ENCODE measurements at places on chromosomes 5 and 9.

DNA sequence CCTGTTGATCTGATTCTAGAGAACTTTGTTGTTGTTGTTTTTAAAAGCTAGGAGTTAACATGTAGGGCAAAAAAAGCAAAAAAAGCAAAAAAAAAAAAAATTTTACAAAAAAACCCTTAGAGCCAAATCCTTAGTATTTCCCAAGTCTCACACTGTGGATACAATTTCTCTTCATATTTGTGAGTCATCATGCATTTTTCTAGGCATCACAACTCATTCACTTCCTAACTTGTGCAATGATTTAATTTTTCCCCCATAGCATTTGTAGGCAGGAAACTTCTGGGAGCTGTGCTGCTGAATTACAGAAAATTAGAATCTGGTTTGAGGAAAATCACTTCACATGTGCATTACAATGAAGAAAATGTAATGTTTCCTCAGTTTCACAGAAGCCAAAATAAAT, 91.9 kb downstream of the MARCHF3 start:
- no peak for DNase-seq

DNA sequence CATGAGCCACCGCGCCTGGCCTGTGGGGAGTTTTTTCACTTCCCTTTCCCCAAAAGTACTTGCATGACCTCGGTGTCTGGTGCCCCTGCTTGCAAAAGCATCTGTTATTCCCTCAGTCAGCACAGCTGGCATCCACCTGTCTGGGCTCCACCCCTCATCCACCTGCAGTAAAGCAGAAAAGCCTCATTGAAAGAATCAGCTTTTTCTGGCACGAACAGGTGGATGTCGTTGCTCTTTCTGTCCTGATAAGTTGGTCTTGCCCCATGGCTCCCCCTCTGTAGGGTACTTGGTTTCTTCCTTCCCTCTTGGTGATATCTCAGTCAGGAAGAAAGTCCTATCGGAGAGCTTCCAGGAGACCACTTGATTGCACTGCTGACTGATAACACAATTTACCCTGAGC, 37.4 kb downstream of the WWC1 start:
- DNase-seq = peak; percentile 72

- no peak for DNase-seq
These were observed 250.8 kb upstream of the FBXL7 start for GRCh38 chr5:15249152-15249551.

DNA sequence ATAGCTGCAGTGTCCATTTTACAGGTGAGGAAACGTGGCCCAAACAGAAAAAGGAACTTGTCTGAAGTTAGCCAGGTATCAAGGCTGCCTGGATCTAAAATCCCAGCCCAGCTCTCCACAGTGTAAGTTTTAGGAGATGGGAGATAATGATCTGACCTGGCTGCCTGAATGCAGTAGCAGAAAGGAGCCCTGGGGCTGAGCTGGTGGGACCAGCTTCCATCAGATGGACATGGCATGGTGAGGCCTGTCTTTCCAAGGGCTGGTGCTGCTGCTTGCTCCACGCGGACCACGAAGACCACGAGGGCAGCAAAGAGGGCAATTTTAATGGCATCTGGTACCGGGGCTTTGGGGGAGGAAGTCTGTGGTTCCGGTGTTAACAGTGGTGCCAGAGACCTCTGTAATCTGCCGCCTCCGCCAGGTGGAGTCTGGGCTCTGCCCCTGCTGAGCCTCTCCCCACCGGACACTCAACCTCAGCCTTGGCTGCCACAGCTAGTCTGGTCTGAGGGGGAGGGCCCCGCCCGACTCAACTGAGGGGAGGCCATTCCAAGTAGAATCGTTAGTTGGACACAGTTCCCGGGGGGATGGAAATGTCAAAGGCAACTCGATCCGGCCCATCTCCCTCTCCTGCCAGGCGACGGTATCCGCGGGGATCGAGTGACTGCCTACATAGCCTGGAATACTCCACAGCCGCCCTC, 650 bp downstream of the MYORG start:
- peak; percentile 44 for DNase-seq

DNA sequence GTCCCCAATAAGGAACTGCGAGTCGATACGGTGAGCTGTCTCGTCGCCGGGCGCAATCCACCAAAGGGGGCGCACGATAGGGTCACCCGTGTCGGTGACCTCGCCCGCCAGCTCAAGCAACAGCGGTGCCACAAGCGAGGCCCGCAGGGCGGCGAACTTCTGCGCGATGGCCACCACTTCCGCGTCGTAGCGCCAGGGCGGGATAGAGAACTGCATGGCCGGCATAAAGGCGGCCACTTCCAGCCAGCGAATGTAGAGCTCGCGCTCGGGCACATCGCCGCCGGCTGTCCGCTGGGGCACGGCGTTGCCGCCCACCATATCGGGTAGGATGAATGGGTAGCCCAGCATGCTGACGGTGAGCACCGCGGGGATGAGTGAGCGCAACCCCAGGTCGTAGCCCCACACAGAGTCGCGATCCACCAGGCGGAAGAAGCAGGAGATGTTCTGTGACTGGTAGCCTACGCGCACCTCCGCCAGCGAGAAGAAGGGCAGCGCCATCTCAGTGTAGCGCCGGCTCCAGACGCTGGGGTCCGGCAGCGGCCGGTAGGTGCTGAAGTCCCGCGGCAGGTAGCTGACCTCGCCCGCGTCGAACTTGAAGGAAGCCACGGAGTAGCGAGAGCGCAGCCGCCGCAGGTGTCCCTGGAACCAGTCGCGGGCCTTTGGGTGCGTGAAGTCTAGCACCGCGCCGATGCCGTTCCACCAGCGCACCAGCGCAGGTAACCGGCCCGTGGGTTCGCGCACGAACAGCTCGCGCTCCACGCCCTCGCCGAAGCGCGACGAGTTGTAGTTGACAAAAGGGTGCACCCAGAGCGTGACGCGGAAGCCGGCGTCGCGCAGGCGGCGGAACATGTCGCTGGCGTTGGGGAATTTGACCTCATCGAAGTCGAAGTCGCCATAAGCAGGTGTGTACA, 5.5 kb downstream of the MYORG start:
- DNase-seq = no peak

GRCh38 chr9:72596451-72597180, 75.2 kb downstream of the TMC1 start:
- no peak for DNase-seq

DNA sequence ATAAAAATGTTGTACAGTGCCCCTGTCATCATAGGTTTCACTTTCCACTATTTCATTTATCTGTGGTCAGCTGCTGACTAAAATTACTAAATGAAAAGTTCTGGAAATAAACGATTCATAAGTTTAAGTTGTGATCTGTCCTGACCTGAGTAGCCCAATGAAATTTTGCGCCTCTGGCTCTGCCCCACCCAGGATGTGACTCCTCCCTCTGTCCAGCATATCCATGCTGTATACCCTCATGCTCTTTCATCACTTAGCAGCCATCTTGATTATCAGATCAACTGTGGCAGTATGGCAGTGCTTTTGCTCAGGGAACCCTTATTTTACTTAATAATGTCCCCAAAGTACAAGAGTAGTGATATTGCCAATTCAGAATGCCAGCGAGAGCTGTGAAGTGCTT, 97.3 kb downstream of the STARD4 start:
- DNase-seq = no peak

Measured in cardiac muscle cell (in vitro differentiated cells and primary cell).